ENCODE measurements at places on chromosomes 2 and 18.

DNA sequence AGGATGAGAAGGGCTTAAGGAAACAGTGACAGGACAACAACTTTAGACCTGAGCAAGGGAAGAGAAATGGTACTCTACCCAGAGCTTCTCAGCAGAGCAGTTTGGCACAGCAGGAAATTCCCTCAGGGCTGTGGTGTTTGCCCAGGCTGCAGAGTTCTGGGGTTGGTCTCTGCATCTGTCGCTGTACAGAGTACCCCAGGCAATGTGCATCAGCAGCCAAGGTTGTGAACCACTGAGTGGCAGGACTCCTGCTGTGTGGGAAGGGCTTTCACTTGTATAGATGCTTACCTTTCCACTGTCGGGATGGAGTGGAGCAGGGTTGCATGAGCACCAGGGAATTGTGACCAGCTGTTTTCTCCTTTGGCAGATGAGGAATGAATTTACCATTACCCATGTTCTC lies 21.2 kb downstream of the STAMBP start:
- DNase-seq, result no peak

DNA sequence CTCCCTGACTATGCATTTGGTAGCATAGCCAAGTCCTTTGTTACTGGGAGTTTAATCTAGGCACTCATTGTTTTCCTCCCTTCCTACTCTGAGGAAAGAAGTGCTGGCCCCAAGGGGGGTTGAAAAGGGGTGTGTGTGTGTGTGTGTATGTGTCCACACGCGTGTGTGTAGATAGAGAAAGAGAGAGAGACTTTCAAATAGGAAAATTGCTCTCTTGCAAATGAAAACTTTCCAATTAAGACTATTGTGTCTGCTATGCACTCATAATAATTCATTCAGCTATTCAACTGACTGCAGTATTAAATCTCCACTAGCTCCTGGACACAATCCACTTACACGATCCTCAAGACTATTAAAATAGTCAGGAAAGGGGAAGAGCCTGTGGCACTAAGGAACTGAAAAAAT lies 92.9 kb upstream of the CSRNP3 start:
- no peak for DNase-seq

- no peak for DNase-seq
Observed at GRCh38 chr2:88074854-88075292, 7.2 kb downstream of the SMYD1 start.

GRCh38 chr18:69580107-69580506 lies 179.4 kb downstream of the DOK6 start:
- no peak for DNase-seq

GRCh38 chr18:61896757-61897156 lies 4.0 kb upstream of the RNF152 start:
- no peak for DNase-seq

GRCh38 chr18:46448347-46448746 lies 208.7 kb downstream of the LOXHD1 start:
- DNase-seq, result no peak

DNA sequence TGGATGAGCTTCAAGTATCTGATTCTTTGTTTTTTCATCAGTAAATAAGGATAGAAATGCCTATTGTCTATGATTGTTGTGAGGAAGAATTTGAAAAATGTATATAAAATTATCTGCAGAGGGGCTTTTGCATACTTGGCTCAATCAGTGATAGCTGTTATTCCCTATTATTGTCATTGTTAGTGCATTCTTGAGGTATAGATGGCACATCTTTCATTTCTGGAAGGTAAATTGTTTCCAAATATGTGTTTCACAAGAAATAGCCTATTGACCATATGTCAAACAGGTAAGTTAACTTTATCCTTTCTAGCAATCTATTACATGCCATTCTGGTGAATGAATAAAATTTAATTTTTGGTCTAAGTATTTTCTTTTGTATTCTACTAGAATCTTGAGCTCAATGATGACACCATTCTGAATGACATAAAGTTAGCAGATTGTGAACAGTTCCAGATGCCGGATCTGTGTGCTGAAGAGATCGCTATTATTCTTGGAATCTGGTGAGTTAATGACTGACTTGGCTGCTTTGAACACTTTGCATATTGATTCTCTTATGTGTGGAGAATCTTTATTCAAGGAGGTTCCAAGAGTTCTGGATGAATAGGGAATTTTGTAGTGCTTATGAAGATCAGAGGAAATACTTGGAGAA lies 44.2 kb downstream of the TTC27 start:
- no peak for DNase-seq

GRCh38 chr2:227324642-227324994 lies 433 bp upstream of the MFF start:
- DNase-seq, result no peak

DNA sequence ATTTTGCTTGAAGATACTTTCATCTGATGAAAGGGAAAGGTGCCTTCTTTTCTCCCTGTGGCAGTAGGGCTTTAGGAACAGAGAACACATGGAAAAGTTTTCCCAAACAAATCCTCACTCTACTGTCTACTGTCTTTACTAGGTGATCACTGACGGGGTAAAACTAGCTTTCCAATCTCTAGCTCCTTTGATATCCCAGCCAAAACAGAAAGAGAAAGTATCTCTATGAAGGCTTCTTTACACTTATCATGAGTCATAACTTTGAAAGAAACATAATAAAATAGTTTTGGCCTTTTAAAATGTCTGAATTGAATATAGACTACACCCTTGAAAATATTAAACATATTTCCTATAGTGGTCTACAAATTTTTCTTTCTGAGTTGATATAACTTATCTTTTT lies 214.5 kb downstream of the DSEL start:
- no peak for DNase-seq

GRCh38 chr2:96549967-96550786 lies 13.6 kb downstream of the ARID5A start:
- DNase-seq, result no peak

GRCh38 chr18:34647251-34647650 lies 62.8 kb upstream of the DTNA start:
- DNase-seq, result no peak

DNA sequence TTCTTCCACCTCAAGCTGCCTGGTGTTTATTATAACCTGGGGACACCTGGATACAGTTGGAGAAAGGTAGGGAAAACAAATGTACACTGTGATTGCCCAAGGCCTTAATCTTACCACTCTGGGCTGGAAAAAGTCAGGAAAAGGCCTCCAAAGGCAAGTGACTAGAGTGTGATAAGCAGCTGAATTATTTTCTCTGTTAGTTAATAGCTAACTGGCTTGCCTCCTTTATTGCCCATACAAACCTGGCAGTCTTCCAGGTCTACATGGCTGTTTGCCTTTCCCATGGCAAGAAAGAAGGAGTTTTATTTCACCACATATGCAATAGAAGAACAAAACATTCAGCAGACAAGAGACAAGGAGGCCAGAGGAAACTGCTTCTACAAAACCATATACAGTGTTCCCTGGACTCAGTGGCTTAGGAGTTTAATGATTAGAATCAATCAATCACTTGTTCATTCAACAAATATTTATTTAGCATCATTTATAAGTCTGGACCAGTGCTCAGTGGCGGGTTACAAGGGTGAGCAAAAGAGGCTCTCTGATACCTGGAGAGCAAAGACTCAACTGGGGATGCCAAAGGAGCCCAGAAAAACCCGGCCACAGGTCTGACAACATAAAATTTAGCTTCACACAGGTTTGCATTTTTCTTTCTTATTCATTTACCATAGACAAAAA lies 27.5 kb upstream of the SUCLG1 start:
- DNase-seq, result no peak

- no peak for DNase-seq
Observed at GRCh38 chr18:31573051-31573450, 18.6 kb upstream of the TTR start.

GRCh38 chr2:98356729-98357128 lies 10.5 kb downstream of the CNGA3 start:
- DNase-seq, result no peak

- no peak for DNase-seq
Observed at GRCh38 chr2:190627448-190628412, 21.2 kb upstream of the NAB1 start.

DNA sequence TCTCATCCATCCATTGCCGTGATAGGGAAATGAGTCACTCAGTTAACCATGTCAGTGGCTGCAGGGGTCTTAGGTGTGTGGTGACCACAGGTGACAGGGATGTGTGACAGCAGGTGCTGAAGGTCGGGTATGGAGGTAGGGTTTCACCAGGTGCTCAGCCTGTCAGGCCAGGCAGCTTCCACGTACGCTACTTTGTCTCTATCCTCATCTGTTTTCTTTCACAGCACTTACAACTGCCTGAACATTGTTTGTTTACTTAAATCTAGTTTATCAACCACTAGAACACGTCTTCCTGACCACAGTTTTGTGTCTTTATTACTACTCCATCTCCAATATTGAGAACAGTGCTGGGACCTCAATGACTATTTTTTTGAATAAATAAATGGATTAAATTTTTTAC lies 11.4 kb upstream of the UXS1 start:
- DNase-seq, result no peak

GRCh38 chr2:24618144-24618543 lies 127.1 kb downstream of the NCOA1 start:
- no peak for DNase-seq

DNA sequence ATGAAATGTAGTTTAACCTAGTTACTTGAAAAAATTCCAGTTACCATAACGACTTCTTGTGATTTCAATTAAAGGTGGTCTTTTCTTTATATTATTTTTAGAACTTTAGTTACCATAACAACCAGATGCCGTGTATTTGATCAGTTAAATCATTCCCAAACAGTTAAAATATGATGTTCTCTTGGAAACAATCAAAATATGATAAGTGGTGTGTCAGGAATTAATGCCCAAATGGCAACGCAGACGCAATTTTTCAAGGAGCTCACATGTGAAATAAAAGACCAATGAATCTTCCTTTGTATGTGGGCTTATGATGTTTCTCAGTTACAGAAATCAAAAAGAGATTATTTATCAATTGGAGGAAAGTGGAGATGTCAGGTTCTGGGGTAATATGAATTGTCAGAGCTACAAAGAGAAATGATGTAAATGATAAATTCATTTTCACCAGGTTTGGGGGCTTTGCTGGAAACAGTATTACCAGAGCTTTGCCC lies 189.1 kb upstream of the PARD3B start:
- no peak for DNase-seq

DNA sequence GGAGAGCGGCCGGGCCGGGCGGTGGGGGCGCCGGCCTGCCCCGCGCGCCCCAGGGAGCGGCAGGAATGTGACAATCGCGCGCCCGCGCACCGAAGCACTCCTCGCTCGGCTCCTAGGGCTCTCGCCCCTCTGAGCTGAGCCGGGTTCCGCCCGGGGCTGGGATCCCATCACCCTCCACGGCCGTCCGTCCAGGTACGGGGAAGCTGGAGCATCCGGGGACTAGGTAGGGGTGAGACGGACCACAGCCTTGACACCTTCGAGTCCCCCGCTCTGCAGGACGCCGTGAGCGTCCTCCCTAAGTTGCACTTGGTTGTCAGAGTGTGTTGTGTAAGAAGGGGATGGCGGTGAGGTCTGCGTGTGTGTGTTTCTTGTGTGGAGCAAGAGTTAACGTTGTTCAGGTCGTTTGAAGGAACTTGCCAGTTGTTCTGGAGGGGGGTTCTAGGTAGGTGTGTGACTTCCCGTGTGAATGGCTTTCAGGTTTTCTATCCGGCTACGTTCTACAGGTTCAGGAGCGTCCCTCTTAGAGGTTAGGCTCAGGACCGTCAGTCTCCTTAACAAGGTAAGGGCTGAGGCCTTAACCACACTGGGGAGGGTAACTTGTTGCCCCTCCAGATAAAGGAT lies 393 bp downstream of the IL1R1 start:
- DNase-seq, result no peak

DNA sequence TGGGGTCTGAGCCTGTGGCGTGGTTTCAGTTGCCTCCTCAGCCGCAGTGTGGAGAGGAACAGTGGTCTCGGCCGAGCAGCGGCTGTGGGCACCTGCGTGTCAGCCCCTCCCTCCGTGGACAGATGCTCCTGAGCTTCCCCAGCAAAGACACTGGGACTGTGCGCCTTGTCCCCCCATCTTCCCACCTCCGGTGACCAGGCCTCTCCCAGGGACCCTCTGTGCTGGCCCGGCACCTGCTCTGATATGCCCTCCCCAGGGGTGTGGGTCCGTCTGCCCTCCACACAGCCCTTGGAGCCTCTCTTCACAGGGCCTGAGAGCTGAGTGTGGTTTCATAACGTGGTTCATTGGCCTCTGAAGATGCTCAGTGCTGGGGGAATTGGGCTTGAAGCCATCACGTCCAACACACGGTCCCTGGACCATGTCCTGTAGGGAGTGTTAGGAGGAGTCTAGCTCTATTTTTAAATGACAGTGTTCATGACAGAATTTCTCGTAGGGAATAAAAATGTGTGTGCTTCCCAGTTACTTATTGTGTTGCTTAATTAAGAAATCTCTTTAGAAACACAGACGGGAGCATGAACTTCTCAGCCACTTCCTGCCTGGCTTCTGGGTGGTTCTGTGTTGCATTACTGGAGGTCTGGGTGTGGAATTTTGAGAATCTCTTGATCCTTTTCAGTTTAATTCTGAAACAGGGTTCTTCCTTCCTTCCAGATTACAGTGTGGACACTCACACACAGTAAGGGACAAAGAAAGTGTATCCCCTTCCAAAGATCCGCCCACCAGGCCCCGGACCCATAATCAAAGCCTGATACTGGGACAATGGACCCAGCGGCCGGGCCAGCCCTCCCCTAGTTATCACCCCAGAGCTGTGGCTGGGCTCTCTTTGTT lies 110.7 kb downstream of the NFATC1 start:
- no peak for DNase-seq

DNA sequence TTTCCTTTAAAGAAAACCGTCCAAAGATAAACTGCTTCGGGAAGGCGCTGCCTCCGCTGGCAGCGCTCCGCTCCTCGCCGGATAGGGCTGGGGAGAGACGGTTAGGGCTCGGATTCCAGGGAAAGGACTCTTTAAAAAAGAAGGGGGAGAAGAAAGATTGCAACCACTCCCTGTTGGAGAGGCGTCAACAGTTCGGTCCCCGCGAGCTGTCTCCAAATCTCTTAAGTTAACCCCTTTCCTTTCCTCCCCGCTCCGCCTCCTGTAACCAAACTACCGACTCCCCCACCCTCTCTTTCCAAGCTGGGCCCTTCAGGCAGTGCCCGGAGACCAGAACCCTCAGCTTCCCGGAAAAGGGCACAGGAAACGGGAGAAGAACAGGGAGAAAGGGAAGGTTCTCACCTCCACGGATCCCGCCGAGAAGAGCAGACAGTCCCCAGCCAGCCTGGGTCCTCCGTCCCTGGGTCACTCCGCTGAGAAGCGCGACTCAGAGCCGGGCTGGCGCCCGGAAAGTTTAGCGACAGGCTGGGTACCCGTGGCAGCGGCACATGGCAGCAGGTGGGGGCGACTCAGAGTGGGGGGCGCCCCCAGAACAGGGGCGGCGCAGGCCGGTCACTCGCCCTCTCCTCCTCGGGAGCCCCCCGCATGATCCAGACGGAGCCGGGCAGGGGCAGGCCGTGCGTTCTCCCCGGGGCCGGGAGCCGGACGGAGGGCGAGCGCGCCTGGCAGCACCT lies 675 bp downstream of the FZD5 start:
- DNase-seq, result no peak

GRCh38 chr2:155947069-155947468 lies 385.5 kb downstream of the NR4A2 start:
- DNase-seq, result no peak

- DNase-seq, result no peak
Observed at GRCh38 chr2:118983133-118983532, 41.1 kb downstream of the MARCO start.
